ENCODE measurements at places on chromosomes 12 and 14.

GRCh38 chr14:66099931-66100330 is 386.2 kb upstream of the CCDC196 start:
- no peak for DNase-seq

DNA sequence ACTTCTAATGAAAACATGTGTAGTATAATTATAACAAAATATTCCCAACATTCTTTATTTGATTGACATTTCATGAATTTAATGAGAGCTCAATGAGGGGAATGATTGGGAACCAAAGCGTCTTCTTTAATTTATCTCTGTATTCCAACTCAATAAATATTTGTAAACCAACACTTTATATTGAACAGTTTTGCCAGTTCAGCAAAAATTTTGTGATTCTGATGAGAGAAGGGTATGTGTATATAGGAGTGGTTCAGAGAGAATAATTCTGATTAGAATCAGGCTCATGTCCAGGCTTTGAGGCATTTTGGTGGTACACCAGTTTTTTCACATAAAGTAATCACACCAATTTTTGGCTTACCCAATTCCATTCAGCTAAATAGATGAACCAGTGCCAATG is 564.2 kb downstream of the TMTC2 start:
- DNase-seq = no peak

DNA sequence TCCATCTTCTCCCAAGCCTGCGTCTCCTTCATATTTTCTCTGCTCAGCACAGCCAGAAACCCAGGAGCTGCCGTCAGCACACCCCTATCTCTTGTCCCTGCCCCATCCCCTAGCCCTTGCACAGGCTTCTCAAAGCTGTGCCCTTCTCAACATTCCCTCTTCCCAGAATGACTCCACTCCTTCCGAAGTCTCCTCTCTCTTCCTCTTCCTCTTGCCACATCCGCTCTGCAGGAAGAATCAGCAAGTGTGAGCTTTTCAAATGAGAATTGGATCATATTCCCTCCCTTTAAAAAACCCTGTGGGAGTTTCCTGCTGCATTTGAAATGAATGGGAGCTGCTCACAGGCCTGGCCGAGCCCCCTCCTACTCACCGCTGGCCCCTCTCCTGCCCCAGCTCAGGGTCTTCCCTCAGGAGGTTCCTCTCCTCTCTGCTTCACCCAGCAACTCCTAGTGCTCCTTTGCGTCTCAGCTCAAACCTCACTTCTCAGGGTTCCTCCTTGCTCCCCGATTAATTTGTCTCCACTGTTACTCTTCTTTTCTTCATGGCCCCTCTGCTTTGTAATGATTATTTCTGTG is 528.5 kb upstream of the CCDC196 start:
- DNase-seq = peak; percentile 67

DNA sequence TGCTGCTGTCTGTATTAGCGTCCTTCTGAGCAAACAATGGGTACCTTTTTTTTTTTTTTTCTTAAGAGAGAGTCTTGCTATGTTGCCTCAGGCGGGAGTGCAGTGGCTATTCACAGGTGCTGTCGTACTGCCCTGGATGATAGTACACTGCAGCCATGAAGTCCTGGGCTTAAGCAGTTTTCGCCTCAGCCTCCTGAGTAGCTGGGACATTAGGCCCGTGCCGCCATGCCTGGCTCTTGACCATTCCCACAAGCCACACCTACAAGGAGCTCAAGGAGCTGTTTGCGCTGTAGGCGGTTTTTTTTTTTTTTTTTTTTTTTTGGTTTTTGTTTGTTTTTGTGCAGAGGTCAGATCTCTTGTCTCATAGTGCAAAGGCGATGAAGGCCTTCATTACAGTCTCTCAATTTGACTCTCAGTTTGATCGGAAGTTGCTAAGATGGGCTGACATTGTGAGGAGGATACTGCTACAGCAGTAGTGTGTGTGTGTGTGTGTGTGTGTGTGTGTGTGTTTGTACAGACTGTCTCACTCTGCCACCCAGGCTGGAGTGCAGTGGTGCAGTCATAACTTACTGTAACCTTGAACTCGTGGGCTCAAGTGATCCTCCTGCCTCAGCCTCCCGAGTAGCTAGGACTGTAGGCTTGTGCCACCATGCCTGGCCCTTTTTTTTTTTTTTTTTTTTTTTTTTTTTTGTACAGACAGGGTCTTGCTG is 34.2 kb downstream of the TRAF3 start:
- no peak for DNase-seq

- no peak for DNase-seq
These were observed 1.4 kb downstream of the DENND5B start for GRCh38 chr12:31589598-31589903.

GRCh38 chr12:56237552-56237951 is 7.7 kb downstream of the SLC39A5 start:
- no peak for DNase-seq

DNA sequence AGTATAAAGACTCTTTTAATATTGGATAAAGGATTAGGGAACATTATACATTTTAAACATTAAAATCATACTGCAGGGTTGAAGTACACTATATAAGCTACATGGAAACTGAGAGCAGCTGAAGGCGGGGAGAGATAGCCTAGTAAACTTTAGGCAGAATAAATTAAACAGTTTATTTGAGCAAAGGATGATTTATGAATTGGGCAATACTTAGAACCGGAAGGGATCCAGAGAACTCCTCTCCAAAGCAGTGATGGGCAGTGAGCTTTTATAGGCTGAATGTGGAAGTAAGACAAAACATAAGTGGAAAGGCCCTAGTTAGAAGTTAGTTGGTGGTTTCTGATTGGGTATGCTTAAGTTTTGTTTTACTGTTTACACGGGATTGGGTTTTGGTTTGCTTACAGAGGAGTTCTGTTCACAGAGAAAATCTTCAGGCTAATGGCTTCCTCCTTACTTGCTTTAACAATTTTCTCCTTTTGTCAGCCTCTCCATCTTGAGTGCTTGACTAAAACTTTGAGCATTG is 18.9 kb downstream of the LEMD3 start:
- no peak for DNase-seq

- DNase-seq = no peak
These were observed 63.7 kb downstream of the CCDC60 start for GRCh38 chr12:119398190-119398589.

- DNase-seq = no peak
These were observed 88.5 kb upstream of the CSRP2 start for GRCh38 chr12:76967181-76967885.

DNA sequence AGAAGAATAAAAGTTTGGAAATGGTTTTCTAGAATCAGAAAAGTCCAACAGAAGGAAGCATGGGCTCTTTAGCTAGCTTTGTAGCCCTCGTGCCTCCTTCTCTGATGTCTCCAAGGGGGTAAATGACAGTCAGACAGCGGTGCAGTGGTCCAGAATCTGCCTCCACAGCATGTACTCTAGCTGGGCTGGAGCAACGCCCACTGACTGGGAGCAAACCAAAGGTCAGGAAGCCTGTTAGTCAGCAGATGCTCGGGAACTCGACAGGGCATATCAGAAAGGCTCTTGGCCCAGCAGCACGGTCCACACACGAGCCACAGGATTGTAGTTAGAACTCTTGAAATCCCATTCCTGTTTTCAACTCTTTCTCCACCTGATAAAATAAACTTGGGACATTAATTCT is 164.3 kb downstream of the GRIN2B start:
- no peak for DNase-seq

DNA sequence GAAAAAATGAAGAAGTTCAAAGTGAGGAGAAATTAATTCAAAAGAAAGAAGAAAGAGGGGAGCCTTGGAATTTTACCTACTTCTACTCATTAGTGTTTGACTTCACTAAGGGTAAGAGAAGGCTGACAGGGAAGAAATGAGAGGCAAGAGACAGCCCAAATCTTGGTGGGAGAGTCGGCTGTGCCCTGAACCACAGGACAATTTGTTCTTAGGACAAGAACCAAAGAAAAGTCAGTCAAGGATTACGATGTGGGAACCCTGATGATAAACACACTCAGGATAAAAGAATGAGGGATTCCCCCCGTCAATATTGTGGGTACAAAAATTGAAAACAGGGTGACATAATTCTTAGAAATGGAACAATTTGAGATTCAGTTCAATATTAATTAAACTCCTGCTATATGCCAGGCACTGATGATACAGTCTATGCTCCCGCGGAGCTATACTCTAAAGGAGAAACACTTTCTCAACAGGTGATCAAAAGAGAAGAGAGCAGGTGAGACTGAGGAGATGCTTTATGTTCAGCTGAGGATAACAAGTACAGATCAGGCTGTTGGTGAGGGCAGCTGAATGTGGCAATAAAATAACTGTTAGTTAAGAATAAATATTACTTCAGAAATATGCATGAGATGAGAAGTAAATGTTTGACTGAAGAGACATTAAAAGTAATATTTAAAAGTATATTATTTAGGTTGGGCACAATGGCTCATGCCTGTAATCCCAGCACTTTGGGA is 175.4 kb downstream of the SLC25A21 start:
- DNase-seq = no peak

- DNase-seq = peak; percentile 47
These were observed 72.9 kb upstream of the LTA4H start for GRCh38 chr12:96108321-96108720.

DNA sequence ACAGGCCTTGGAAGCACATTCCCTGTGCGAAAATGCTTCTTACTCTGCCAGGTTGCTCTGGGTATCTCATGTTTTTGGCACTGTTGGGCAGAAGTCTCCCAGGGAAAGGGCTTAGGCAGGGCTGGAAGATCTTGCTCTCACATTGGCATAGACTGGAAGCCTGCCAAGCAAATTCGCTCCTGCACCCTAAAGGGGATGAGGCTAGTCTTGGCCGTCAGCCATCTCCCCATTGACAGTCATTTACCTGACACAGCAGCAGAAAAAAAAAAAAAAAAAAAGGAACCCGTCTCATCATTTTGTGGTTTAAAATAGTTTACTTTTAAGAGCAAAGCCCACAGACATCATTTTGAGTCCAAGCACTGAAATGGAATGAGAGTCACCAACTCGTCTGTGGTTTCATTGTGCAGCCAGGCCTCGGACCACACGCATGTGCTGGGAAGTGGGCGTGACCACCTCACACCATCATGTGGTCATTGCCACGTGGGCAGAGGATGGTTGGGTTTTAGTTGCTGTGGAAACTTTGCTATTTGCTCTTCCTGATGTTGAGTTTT is 84.8 kb downstream of the NRXN3 start:
- no peak for DNase-seq

DNA sequence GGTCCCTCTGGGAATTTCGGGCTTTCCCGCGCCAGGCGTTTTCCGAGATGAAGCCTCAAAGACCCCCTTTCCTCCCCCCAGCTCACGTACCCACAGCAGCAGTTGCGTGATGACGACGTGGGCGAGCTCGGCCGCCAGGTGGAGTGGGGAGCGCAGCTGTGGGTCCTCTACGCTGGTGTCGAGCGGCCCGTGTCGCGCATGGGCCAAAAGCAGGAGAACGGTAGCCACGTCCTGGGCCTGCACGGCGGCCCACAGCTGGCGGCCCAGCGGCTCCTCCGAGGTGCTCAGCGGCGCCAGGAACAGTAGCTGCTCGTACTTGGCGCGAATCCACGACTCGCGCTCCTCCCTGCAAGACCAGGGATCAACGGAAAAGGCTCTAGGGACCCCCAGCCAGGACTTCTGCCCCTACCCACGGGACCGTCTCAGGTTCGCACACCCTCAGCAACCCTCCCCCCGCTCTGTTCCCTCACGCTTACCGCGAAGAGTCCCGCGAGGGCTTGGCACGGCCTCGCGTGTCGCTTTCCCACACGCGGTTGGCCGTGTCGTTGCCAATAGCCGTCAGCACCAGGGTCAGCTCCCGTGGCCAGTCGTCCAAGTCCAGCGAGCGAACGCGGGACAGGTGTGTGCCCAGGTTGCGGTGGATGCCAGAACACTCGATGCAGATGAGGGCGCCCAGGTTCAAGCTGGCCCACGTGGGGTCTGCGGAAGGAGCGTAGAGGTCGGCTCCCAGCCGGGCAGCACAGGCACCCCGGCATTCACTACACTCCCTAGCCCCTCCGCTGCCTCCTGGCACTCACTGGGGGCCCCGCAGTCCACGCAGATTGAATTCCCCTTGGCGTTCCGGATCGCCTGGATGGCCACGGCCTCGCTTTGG is 11.4 kb downstream of the AGAP2 start:
- DNase-seq = peak; percentile 57

DNA sequence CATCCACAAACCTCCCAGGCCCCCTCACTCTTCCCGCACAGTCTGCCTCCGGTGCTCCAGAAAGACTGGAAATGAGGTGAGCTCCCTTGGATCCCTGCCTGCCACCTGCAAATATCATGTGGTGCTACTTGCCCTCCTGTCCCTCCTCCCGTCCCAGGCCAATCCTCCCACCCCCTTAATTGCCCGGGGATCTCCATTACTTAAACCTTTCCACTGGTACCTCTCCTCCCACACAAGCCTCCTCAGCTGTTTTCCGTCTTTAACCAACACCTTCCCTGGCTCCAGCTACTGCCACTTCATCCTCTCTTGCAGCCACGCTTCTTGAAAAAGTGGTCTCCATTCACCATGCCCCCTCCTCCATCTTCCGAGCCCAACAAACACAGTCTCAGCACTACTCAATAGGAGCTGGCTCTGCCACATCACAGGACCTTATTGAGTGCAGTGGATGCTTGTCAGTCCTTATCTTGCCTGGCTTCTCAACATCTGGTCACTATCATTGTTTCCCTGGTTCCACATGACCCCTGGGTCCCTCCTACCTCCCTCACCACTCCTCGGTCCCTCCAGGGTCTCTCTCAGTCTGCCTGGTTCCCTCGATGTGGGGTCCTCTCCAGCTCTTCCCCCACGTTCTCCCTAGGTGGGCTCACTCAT is 11.5 kb downstream of the FAIM2 start:
- no peak for DNase-seq

- DNase-seq = no peak
These were observed 60.6 kb downstream of the PTPRB start for GRCh38 chr12:70576341-70577282.

- DNase-seq = no peak
These were observed 259.6 kb downstream of the ITPR2 start for GRCh38 chr12:26573225-26573909.

DNA sequence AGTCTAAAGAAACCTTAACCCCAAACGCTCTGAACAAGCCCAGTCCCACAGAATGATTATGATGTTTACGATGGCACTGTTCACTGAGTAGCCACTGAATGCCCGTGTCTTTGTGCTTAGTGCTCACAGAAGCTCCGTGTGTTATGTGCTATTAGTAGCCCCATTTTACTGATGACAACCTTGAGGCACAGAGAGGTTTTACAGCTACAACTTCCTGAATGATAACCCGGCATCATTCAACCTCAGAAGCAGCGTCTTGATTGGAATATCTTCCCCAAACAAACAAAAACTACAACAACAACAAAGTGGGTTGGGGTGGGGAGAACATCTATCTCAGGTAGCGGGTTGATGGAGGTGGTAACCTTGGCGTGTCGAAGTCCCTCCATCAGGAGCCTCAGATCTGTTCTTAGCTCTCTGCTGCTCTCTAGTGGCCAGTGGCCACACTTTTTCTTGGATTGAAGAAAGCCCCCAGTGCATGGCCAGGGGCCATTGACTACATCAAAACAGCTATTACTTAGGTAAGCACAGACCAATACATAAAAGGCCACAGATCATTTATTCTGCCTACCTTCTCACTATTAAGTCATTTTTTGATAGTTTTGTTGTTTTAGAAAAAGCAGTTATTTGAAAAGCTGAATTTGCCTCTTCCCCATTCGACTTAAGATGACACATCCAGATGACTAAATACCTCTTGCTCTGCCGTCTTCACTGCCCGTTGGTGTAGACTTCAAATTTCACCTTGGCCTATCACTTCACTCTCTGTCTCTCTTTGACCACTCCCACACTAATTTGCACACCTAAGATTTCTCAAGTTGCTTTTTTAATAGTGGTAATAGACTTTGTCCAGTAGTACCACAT is 376.9 kb downstream of the GALC start:
- DNase-seq = peak; percentile 73
